ENCODE measurements at places on chromosomes 6 and 20.

GRCh38 chr6:75147512-75147911, 58.3 kb downstream of the COL12A1 start:
- no peak for DNase-seq

GRCh38 chr6:167797476-167798265, 29.0 kb upstream of the AFDN start:
- no peak for DNase-seq

- DNase-seq, result peak; percentile 63
Observed at GRCh38 chr6:27146706-27147505, 100.6 kb upstream of the PRSS16 start.

DNA sequence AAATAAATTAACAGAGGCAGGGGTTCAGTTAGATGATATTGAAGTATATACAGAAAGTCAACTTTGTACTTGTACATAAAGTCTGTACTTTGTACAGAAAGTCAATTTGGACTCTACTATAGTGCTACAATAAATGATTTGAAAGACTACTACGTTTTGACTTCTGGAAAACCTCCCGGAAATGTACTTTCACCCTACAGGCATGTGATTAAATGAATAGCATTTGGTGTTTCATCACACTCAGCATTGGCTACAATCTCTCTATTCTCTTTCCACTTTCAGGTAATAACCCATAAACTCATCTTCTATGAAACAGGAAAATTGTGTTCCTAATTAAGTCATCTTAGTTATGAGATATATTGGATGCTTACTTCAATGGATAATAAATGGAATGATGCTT, 25.6 kb upstream of the MC3R start:
- DNase-seq, result no peak

Measured in GM12892 (cell line).